HepG2 (cell line): ENCODE measurements at places on chromosomes 5 and 9. TPM values are rescaled to one million over a fixed set of nuclear protein-coding genes. Genes with fewer than 3 reads are reported as not detected.

Gene QRFP
- total RNA-seq: not detected in 2 replicates

Gene PCDHB16
- total RNA-seq: 0.41 and 0.60 TPM in 2 replicates

Gene ALDH1A1
- 439 and 686 TPM in 2 replicates for total RNA-seq

Gene GCNT4
- 0.22 and 0.27 TPM in 2 replicates for total RNA-seq

Gene TAF1L
- total RNA-seq: not detected in 2 replicates

Gene CSF2
- total RNA-seq: not detected in 2 replicates

Gene SEMA4D
- 0.07 and 0.13 TPM in 2 replicates for total RNA-seq

Gene INSL6
- total RNA-seq: not detected in 2 replicates

Gene INSL4
- total RNA-seq: not detected in 2 replicates

Gene OBP2A
- total RNA-seq: not detected in 2 replicates

Gene GPX8
- 0.32 and 0.33 TPM in 2 replicates for total RNA-seq

Gene HCN1
- total RNA-seq: not detected in 2 replicates

Gene GLDC
- total RNA-seq: 51.0 and 115 TPM in 2 replicates

Gene TLR4
- total RNA-seq: 0.22 and 0.34 TPM in 2 replicates

Gene RBM22
- total RNA-seq: 27.7 and 28.3 TPM in 2 replicates

Gene F12
- 1.3 and 3.0 TPM in 2 replicates for total RNA-seq

Gene SHOC1
- not detected in 2 replicates for total RNA-seq

Gene CDC25C
- total RNA-seq: 27.6 and 44.1 TPM in 2 replicates

Gene BTNL8
- total RNA-seq: not detected in 2 replicates

Gene MYOZ3
- not detected in 2 replicates for total RNA-seq

Gene LVRN
- total RNA-seq: 0.09 and 0.14 TPM in 2 replicates

Gene DIPK1B
- total RNA-seq: 0.18 and 0.28 TPM in 2 replicates

Gene B4GALT1
- total RNA-seq: 15.7 TPM in 2 replicates

Gene ELAVL2
- total RNA-seq: not detected in 2 replicates

Gene NOXA1
- total RNA-seq: 0.63 and 1.2 TPM in 2 replicates

Gene SMIM33
- total RNA-seq: not detected in 2 replicates

Gene LURAP1L
- total RNA-seq: 6.5 and 6.7 TPM in 2 replicates

Gene AK8
- total RNA-seq: not detected in 2 replicates

Gene LCP2
- not detected in 2 replicates for total RNA-seq

Gene GRXCR2
- total RNA-seq: not detected in 2 replicates

Gene DBH
- not detected in 2 replicates for total RNA-seq

Gene PDE8B
- total RNA-seq: not detected in 2 replicates

Gene PCDHGA7
- total RNA-seq: 0.17 and 0.31 TPM in 2 replicates

Gene ENTREP1
- total RNA-seq: not detected in 2 replicates

Gene SPINK4
- 0.53 and 0.98 TPM in 2 replicates for total RNA-seq

Gene STK10
- total RNA-seq: 6.2 and 7.2 TPM in 2 replicates

Gene CBY3
- not detected in 2 replicates for total RNA-seq

Gene SPINK6
- total RNA-seq: not detected in 2 replicates

Gene PLCXD3
- total RNA-seq: 0.03 TPM in 1 of 2 replicates, not detected in the other

Gene CSF1R
- total RNA-seq: not detected in 2 replicates

Gene SHROOM1
- total RNA-seq: 8.9 and 18.2 TPM in 2 replicates

Gene ZNF879
- total RNA-seq: 2.6 and 2.8 TPM in 2 replicates

Gene GKAP1
- 5.8 and 6.1 TPM in 2 replicates for total RNA-seq

Gene SNX24
- total RNA-seq: 23.7 and 29.2 TPM in 2 replicates

Gene PHYHD1
- 10.6 and 12.3 TPM in 2 replicates for total RNA-seq

Gene BTNL3
- total RNA-seq: not detected in 2 replicates

Gene ADAMTS19
- not detected in 2 replicates for total RNA-seq

Gene RFESD
- total RNA-seq: 1.2 and 2.2 TPM in 2 replicates

Gene PLEKHG4B
- total RNA-seq: 0.09 TPM in 1 of 2 replicates, not detected in the other
